Tracheal epithelial cell (primary cell): ENCODE measurements at places on chromosomes 3 and 15. TPM values are rescaled to one million over a fixed set of nuclear protein-coding genes. Genes with fewer than 3 reads are reported as not detected.

The GP9 gene
- total RNA-seq = not detected in 2 replicates

The CADM2 gene
- under 0.01 and 0.64 TPM in 2 replicates for total RNA-seq

The IL20RB gene
- total RNA-seq = 86.8 and 233 TPM in 2 replicates

The IQCF5 gene
- total RNA-seq = not detected in 2 replicates

The GPR87 gene
- 57.6 and 83.1 TPM in 2 replicates for total RNA-seq

The SYNM gene
- total RNA-seq = 0.21 and 0.24 TPM in 2 replicates

The OR5AC2 gene
- not detected in 2 replicates for total RNA-seq
